ENCODE measurements at places on chromosomes 16 and 17.

- no peak for DNase-seq
Measured at GRCh38 chr16:1530883-1531637, 2.4 kb upstream of the TMEM204 start.

DNA sequence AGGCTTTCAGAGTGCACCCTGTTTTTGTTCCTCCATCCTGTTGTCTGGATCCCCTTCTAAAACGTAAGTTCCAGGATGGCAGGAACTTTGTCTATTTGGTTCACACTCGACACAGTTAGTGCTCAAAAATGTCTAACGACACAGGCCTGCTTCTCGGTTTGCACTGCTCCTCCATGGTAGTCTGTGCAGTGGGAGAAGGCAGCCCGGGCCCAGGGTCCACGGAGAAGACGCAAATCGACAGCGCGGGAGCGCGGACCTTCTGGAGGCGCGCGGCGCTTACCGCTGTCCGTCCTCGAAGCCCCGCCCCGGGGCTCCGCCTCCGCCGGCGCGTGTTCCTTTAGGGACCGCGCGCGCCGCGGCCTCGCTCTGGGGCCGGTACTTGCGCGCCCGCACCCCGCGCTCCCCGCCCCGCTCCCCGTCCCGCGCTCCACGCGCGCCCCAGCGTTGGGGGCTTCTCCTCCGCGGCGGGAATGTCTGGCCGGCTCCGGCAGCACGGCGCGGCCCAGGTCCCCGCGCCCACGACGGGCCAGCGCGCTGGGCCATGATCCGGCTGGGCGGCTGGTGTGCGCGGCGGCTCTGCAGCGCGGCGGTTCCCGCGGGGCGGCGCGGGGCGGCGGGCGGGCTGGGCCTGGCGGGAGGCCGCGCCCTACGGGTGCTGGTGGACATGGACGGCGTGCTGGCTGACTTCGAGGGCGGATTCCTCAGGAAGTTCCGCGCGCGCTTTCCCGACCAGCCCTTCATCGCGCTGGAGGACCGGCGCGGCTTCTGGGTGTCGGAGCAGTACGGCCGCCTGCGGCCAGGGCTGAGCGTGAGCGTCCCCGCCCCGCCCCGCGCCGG, at the start of gene NT5M:
Gene NT5M, plus strand, starts transcription at position 364 of the 837 bp plus-strand sequence. Its CDS starts 178 bp downstream, at position 542.
- DNase-seq, result peak; percentile 66

GRCh38 chr16:63301349-63301748, 1265.1 kb upstream of the CDH8 start:
- no peak for DNase-seq

DNA sequence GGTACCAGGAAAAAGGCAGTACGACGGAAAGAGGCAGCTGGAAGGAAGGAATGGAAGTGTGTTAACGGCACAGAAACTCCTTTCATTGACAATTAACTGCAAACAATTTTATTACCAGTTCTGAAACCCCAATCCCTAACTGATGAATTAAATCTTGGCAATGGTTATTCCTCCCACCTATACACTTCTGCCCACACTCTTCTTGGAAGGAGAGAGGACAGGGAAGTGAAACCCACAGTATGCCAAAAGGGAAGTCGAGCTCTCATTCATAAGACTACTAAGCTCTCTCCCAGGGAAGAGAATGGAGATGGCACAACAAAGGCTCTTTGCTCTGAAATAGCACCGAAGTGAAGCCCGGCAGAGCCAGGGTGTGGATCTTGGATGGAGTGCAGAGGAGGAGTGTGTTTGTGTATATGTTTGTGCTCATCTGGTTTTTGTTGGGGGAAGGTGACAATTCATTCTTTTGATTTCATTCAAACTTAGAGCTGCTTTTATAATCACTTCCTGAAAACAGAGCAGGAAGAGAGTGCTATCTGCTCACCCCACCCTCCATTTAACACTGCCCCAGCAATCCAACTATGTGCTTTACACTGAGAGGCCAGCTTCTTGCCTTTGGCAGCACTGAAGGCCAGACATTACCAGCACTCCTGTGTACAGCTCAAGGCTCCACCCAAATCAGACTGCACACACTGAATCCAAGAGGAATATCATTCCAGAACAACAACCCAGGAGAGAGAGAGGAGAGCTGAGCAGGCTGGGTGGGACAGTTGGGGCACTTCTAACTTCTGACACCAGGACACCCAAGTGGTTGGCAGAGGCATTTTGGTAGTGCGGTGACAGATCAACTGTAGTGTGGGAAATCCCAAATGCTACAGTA, 68.7 kb downstream of the HIC1 start:
- no peak for DNase-seq

DNA sequence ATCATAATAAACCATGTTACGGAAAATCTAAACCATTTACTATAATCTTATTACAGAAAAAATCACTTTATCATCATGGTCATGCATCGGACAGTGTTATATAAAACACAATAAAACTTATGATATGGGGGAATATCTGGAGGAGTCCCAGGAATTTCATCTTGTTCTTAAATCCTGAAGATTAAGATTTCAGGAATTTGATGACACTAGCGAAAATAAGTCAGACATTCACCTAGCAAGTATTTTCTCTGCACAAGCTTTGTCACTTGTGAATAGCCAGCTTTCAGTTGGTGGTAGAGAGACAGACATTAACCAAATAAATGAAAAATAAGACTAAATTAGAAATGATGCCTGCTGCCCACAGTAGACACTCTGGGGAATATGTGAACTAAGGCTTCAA, 410.0 kb downstream of the RBFOX1 start:
- DNase-seq, result no peak

- DNase-seq, result no peak
Measured at GRCh38 chr16:49458243-49458642, 84.6 kb downstream of the C16orf78 start.

DNA sequence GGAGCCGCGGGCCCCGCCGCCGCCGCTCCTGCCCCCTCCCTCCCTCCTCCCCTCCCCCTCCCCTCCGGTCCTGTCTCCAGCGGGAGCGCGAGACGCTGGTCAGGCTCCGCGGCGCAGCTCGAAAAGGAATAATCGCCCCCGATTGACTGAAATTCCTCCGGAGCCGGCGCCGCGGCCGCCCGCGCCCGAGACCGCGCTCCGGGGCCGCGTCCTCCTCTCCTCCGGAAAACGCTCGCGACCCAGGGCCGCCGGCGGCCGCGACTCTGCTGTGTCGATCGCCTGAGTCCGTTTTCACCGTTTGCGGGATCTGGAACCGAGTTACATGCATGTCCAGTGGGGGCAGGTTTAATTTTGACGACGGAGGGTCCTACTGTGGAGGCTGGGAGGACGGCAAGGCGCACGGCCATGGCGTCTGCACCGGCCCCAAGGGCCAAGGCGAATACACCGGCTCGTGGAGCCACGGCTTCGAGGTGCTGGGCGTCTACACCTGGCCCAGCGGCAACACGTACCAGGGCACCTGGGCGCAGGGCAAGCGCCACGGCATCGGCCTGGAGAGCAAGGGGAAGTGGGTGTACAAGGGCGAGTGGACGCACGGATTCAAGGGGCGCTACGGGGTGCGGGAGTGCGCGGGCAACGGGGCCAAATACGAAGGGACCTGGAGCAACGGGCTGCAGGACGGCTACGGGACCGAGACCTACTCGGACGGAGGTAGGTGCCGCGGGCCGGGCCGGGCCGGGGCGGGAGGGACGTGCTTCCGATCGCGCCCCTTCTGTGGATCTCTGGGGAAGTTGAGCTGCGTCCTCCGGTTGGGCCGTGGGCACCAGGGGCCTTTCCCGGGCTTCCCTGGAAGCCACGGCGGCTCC, 744 bp downstream of the JPH3 start:
- no peak for DNase-seq

- no peak for DNase-seq
Measured at GRCh38 chr16:14652726-14653125, 20.0 kb downstream of the BFAR start.

GRCh38 chr17:79365836-79366770, 244.7 kb downstream of the RBFOX3 start:
- no peak for DNase-seq

- DNase-seq, result no peak
Measured at GRCh38 chr17:79950751-79951150, 84.9 kb downstream of the TBC1D16 start.

DNA sequence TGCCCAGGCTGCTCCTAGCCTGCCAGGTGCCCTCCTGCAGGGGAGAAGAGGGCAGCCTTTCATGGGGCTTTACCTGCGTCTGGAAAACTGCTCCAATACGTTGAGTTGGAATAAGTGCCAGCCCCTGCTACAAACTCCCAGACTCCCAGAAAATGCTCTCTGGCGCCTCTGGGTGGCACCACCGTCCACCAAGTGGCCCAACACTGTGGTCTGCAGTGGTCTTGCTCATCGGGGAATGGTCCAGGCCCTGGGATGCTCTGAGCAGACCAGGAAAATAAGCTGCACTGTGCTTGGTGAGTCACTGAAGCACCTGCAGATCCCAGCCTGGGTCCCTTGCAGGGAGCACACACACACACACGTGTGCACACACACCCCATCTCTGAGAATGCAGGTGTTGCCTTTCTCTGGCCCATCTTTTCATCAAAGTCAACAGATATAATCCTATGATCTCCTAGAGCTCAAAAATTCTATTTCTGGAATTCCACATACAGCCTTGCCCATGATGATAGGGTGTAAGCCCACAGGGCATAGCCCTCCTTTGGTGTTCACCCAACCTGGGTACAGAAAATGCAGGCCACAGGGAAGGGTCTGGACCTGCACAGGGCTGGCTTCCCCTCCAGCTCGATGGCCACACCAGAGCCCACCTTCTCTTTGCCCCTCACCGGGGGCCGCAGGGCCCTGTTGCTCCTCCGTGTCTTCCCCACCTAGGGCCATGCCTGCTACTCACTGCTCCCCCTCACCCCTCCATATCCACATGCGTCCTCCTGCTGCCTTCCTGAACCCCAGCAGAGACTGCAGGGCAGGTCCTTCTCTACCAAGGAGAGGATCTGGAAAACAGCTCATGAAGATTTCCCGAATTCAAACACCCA, 20.5 kb downstream of the CDIP1 start:
- DNase-seq, result no peak

DNA sequence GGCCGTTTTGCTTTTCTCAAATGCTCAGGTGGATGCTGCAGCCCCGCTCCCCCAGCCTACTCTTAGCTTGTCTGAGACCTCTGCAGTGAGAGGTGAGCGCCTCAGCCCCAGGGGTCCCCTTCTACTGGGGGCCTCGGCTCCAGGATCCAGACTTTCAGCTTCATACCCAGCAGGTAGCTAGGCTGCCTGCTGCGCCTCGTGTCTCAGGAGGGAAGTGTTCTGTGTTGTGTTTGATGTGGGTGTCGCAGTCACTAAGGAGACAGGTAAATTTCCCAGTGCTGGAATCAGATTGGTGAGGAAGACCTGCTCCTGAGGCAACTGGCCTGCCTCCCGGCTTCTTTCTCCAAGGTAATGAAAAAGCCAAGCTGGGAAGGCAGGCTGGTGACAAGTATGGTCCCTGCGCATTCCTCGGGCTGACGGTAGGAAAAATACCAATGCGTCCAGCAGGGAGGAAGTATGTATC, 604.0 kb upstream of the SALL1 start:
- no peak for DNase-seq

DNA sequence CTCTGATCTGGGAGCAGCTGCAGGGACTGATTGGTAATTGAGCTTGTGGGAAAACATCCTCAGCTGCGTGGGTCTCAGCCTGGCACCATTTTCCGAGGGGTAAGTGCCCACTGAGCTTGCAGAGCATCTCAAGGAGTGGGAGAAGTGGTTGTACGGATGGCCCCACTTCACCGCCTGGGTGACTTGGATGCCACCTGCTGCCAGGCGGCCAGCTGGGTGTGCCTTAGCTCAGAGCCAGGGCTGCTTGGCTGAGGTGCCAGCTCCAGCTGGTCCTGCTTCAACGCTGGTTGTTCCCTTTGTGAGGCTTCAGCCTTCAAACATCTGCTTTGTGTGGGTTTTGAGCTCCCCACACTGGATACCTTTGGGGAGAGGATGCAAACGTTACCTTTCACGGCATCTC, 482.7 kb upstream of the EEF2KMT start:
- no peak for DNase-seq

GRCh38 chr17:78255953-78256706, 24.7 kb downstream of the TMEM235 start:
- DNase-seq, result no peak

GRCh38 chr16:56190048-56190676, 1.1 kb upstream of the GNAO1 start:
- no peak for DNase-seq

DNA sequence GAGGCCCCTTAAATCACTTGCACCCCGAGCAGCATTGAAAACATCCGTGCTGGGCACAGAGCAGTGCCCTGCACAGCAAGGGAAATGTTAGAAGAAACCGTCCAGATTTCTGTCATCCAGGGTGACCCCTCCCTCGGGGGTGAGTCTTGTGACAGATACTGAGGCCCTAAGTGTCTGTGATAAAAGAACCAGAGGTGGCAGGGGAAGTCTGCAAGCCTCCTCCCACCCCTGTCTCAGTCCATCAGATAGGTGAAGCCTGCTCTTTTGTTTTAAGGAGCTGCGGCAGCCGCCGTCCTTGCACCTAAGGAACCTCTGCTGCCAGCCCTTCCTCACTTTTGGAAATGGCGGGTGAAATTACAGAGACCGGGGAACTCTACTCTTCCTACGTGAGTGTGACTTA, 845 bp upstream of the NAT9 start:
- no peak for DNase-seq

- no peak for DNase-seq
Measured at GRCh38 chr16:27598931-27599565, 49.1 kb downstream of the KATNIP start.

DNA sequence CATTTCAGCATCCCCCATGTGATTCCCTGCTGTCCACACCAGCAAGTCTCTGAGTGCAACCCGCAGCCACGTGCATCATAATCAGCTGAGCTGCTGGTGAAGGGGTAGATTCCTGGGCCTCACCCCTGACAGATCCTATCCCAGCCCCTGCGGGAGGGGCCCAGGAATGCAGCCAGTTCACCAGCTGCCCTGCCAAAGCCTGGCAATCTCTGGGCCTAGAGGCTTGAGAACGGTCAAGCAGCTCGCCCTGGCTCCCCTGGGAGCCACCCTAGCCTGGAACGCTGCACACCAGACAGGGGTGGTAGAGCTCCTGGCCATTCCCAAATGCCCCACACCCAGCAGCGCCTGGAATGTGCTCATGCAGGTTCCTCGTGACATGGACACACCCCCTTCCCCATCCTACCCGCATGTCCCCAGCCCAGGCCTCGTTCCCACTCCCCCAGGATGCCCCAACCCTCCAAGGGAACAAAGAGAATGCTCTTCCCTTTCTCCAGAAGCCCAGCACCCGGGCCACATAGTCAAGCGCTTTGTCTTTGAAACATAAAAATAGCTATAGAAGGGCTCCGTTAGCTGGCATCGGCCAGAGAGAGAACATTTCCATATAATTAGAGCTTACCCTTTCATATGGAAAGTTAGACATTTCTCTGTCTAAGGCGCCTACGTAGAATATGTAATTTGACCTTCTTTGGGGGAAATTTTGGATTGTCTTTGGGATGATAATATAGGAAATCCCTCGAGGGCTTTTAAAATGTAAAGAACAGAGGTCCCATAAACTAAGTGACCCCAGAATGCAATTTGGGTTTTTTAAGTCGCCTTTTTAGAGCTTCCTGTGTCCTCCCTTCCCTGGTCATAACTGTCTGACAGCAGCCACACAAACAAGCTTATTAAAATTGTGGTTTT, 3.4 kb downstream of the CEP295NL start:
- no peak for DNase-seq

Measured in activated CD4-positive, alpha-beta T cell treated with anti-CD3 and anti-CD28 coated beads for 24 hours (primary cell).